ENCODE measurements at places on chromosomes 5 and 9. TPM values are rescaled to one million over a fixed set of nuclear protein-coding genes. Genes with fewer than 3 reads are reported as not detected.

The SLC2A6 gene
- 2.9 TPM for total RNA-seq

The SLC22A4 gene
- 0.78 TPM for total RNA-seq

The PTPRD gene
- 5.8 TPM for total RNA-seq

The CEL gene
- 0.42 TPM for total RNA-seq

GRCh38 chr5:54103871-54104270 lies 206.5 kb downstream of the ARL15 start:
- H3K27ac ChIP-seq: no peak overlapping the region
- no peaks in the 10 kb centered on the region for H3K4me1 ChIP-seq
- no peaks in the 10 kb centered on the region for H3K27me3 ChIP-seq

DNA sequence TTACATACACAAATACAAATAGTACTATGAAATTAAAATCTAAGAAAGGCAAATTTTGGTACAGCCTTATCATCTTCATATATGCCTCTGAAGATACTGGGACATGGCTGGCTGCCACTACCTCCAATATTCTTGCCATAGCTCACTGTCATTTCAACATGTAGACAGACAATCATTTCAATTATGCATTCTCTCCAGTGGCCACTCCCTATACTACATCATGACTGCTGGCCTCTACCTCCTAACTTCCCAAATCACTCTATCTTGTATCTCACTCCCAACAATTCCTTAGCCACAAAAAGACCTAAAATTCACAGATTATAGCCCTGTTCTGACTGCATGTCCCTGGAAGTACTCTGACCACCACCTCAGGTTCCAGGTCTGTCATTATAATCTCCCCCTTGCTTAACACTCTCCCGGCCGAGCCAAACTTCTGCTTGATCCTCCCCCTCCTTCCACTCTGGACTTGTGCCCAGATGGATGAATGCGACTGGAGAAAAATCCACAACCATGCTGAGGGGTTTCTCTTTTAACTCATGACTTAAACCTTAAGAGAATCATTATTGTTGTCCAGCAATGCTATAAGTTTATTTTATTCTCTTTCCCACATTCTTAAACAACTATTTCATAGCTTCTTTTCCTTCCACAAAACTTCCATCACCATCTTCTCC lies 225.3 kb upstream of the TLE4 start:
- no peak overlapping the region for H3K4me3 ChIP-seq
- DNase-seq: no peak
- H3K4me1 ChIP-seq: no peaks in the 10 kb centered on the region
- no peaks in the 10 kb centered on the region for H3K36me3 ChIP-seq
- no peaks in the 10 kb centered on the region for H3K27me3 ChIP-seq
- no peak overlapping the region for H3K27ac ChIP-seq

GRCh38 chr5:39216631-39217030 lies 2.7 kb downstream of the FYB1 start:
- peaks cover 5% of the 10 kb centered on the region for H3K4me1 ChIP-seq
- no peak overlapping the region for H3K27ac ChIP-seq
- no peaks in the 10 kb centered on the region for H3K36me3 ChIP-seq
- DNase-seq: no peak
- H3K4me3 ChIP-seq: no peak overlapping the region
- H3K27me3 ChIP-seq: no peaks in the 10 kb centered on the region

GRCh38 chr5:117131048-117131679 lies 556.5 kb upstream of the SEMA6A start:
- no peak for DNase-seq
- H3K36me3 ChIP-seq: no peaks in the 10 kb centered on the region
- H3K4me3 ChIP-seq: no peak overlapping the region
- no peaks in the 10 kb centered on the region for H3K4me1 ChIP-seq
- H3K27ac ChIP-seq: no peak overlapping the region

The MSX2 gene
- total RNA-seq: 2.1 TPM

The PCDHGB5 gene
- 8.7 TPM for total RNA-seq

- H3K27ac ChIP-seq: no peak overlapping the region
- H3K4me3 ChIP-seq: no peak overlapping the region
- H3K36me3 ChIP-seq: no peaks in the 10 kb centered on the region
- no peak for DNase-seq
- peaks cover 10% of the 10 kb centered on the region for H3K4me1 ChIP-seq
Observed at GRCh38 chr9:27372615-27373014, 75.7 kb upstream of the EQTN start.

The ZNF483 gene
- total RNA-seq: 14.9 TPM

The DTWD2 gene
- 8.2 TPM for total RNA-seq

The NRARP gene
- 7.9 TPM for total RNA-seq

The SLC6A3 gene
- not detected for total RNA-seq

- H3K36me3 ChIP-seq: no peaks in the 10 kb centered on the region
- H3K27me3 ChIP-seq: no peaks in the 10 kb centered on the region
- no peak overlapping the region for H3K4me3 ChIP-seq
- no peaks in the 10 kb centered on the region for H3K4me1 ChIP-seq
- DNase-seq: no peak
Observed at GRCh38 chr9:125422853-125423252, 161.2 kb downstream of the GAPVD1 start.

The GRXCR2 gene
- not detected for total RNA-seq

The SPAG8 gene
- total RNA-seq: 0.65 TPM

The PCDHB7 gene
- total RNA-seq: 2.8 TPM

The FOXD4 gene
- 0.40 TPM for total RNA-seq

The NTNG2 gene
- total RNA-seq: 5.7 TPM

The RASEF gene
- total RNA-seq: 0.19 TPM

The EIF4EBP3 gene
- 7.8 TPM for total RNA-seq

- DNase-seq: peak; percentile 78
- no peak overlapping the region for H3K27ac ChIP-seq
- H3K4me3 ChIP-seq: no peak overlapping the region
- no peaks in the 10 kb centered on the region for H3K36me3 ChIP-seq
- no peaks in the 10 kb centered on the region for H3K27me3 ChIP-seq
Observed at GRCh38 chr5:38104497-38105230, 153.7 kb upstream of the EGFLAM start.

DNA sequence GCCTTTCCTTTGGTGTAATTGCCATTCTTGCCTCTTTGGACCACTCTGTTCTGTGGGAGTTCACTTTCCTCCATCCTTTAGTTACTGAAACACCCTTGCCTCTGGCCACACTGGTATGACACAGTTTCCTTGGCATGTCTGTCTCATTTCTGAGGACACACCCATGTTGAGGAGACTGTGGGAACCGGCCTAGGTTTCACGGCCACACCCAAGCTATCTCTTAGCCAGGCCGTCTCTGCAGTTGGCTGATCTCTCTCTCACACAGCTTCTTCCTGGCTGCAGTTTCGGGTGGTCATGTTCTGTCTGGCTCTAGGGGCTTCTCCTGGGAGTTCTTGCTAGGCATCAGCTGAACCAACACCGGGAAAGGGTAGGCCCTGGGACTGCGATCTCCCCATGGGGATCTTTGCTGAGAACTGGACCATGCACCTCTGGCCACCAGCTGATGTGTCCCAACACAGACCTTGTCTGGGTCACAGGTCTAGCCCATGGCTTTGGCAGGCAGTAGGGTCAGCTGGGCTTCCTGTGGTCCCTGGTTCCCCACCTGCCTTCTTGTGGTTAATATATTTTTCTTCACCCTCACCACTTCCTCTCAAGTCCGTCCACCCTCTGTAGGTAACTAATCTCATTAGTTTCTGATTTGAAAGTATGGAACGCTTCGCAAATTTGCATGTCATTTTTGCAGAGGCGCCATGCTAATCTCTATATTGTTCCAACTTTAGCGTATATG lies 24.9 kb downstream of the ARHGEF37 start:
- H3K27me3 ChIP-seq: no peaks in the 10 kb centered on the region
- peaks cover 71% of the 10 kb centered on the region for H3K36me3 ChIP-seq
- DNase-seq: no peak
- peaks cover 8% of the 10 kb centered on the region for H3K4me1 ChIP-seq
- H3K4me3 ChIP-seq: no peak overlapping the region
- H3K27ac ChIP-seq: no peak overlapping the region

The PCSK1 gene
- total RNA-seq: 1.3 TPM

DNA sequence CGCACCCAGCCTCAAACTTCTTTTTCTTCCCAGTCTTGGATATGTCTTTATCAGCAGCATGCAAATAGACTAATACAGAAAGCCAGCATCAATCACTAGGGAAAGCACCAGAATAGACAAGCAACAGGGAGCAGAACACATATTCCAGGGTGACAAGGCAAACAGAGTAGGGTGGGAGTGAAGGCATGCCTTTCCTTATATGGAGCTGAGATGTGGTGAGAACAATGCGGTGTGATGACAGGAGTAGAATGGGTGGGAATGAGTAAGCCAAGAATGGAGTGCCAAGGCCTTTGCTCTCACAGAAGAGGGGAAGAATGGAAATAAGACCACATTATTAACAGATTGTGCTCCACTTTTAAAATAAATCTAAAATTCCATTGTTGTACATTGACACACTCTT lies 115.6 kb downstream of the CETN3 start:
- no peaks in the 10 kb centered on the region for H3K27me3 ChIP-seq
- no peaks in the 10 kb centered on the region for H3K4me1 ChIP-seq
- no peak overlapping the region for H3K4me3 ChIP-seq
- no peaks in the 10 kb centered on the region for H3K36me3 ChIP-seq
- no peak for DNase-seq

DNA sequence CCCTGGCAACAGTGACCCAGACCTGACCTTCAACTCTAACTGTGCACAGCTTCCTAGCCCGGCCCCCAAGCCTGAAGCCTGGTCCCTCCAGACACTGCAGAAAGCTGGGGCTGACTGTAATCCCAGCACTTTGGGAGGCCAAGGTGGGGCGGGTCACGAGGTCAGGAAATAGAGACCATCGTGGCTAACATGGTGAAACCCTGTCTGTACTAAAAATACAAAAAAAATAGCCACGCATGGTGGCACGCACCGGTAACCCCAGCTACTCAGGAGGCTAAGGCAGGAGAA lies 35.9 kb downstream of the ADAMTS2 start:
- no peaks in the 10 kb centered on the region for H3K27me3 ChIP-seq
- no peak overlapping the region for H3K27ac ChIP-seq
- peaks cover 7% of the 10 kb centered on the region for H3K4me1 ChIP-seq
- no peaks in the 10 kb centered on the region for H3K36me3 ChIP-seq

GRCh38 chr9:107025260-107026035 lies 162.5 kb downstream of the ZNF462 start:
- DNase-seq: no peak
- H3K27me3 ChIP-seq: no peaks in the 10 kb centered on the region
- H3K4me3 ChIP-seq: no peak overlapping the region
- no peaks in the 10 kb centered on the region for H3K36me3 ChIP-seq
- peaks cover 4% of the 10 kb centered on the region for H3K4me1 ChIP-seq
- no peak overlapping the region for H3K27ac ChIP-seq

The PLAC8L1 gene
- not detected for total RNA-seq

DNA sequence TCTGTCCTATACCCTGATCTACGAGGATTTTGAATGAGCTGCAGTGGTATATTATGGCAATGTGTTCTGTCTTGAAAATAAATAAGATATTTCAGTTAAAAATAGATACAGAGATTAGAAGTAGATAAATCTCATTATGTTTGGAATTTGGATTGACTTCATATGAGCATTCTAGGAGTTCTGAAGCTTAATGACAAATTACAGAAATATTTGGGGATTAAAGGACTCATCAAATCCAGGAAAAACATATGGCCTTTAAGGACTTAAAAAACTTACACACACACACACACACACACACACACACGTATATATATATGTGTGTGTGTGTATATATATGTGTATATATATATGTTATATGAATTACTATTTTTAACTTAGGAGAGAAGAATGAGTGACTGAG lies 446.9 kb upstream of the CD180 start:
- DNase-seq: no peak
- peaks cover 43% of the 10 kb centered on the region for H3K4me1 ChIP-seq
- H3K27me3 ChIP-seq: no peaks in the 10 kb centered on the region
- no peak overlapping the region for H3K4me3 ChIP-seq

DNA sequence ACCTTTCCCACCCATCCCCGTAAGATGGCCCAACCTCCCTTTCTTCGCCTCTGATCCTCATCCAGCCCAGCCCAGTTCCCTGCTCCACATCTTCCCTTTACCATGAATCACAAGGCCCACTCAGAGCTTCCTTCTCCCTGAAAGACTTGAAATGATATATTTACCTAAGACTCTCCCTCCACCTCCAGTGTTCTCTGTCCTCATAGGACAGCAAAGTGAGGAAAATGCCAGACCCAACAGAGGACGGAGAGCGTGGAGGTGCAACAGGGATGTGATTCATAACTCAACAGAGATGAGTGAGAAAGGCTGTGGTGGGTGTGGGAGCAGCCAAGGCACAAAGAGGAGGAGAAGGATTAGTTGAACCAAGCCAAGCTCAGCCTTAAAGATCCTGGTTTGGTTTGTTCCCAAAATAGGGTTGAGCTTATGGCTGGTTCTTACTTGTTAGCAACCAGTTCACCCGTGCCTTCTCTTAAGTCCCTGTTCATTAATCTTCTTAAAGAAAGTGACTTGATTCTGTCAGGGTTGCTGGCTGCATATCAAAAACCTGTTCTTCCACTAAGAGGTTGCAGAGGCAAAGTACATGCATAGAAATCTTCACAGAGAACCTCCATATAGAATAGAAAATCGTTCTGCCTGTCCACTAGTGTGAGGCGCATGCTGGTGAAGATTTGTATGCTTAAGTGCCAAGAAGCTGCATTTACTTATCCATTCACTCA lies 183.2 kb downstream of the ACTL7B start:
- peak; percentile 60 for DNase-seq
- H3K4me1 ChIP-seq: no peaks in the 10 kb centered on the region
- H3K27me3 ChIP-seq: no peaks in the 10 kb centered on the region
- no peak overlapping the region for H3K27ac ChIP-seq
- no peaks in the 10 kb centered on the region for H3K36me3 ChIP-seq

GRCh38 chr9:134365791-134366222 lies 39.6 kb downstream of the RXRA start:
- H3K27ac ChIP-seq: peak overlapping the region; percentile 86
- no peaks in the 10 kb centered on the region for H3K36me3 ChIP-seq
- peak overlapping the region; percentile 42 for H3K4me3 ChIP-seq
- no peaks in the 10 kb centered on the region for H3K27me3 ChIP-seq
- peaks cover 94% of the 10 kb centered on the region for H3K4me1 ChIP-seq

DNA sequence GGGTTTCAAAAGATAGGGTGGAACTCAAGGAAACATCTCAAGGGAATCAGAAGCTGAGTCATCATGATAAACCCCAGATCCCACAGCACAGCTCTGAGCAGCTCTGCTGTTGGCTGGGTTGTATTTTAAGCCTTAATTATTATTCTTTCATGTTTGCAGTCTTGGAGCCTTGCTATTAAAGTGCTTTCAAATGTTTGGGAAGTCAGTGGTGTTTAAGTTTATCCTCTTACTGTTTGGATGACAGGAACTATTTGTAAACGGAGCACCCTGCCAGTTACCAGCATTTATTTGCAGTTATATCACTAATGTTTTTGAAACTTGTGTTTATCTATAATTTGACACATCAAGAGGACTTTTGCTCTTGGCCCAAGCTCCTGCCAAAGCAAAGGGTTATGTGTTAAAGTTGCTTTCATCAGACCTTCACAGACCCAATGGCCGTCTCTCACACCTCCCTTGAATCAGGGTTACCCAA lies 141.1 kb upstream of the SPDL1 start:
- H3K27me3 ChIP-seq: no peaks in the 10 kb centered on the region
- peaks cover 4% of the 10 kb centered on the region for H3K4me1 ChIP-seq
- no peak for DNase-seq
- H3K36me3 ChIP-seq: no peaks in the 10 kb centered on the region

- DNase-seq: no peak
- no peak overlapping the region for H3K4me3 ChIP-seq
- peaks cover 27% of the 10 kb centered on the region for H3K4me1 ChIP-seq
- H3K36me3 ChIP-seq: no peaks in the 10 kb centered on the region
- H3K27ac ChIP-seq: no peak overlapping the region
Observed at GRCh38 chr5:68084396-68084795, 131.2 kb upstream of the PIK3R1 start.

The POLR1E gene
- total RNA-seq: 36.8 TPM
